Urinary bladder (tissue), 4 donors: ENCODE measurements at places on chromosomes 7 and 10. TPM values are rescaled to one million over a fixed set of nuclear protein-coding genes. Genes with fewer than 3 reads are reported as not detected.

Gene BAG3
- 8.2 TPM for total RNA-seq

Gene LGI1
- total RNA-seq, result 11.2 TPM

Gene TWIST1
- total RNA-seq, result 22.9 TPM

Gene CALHM1
- not detected for total RNA-seq

Gene LIPF
- not detected for total RNA-seq

Gene OR6B1
- not detected for total RNA-seq

Gene TMEM213
- total RNA-seq, result not detected

Gene AKR1D1
- total RNA-seq, result not detected

Gene CHAT
- total RNA-seq, result not detected

Gene SPOCK2
- total RNA-seq, result 3.2 TPM

Gene DLX6
- total RNA-seq, result 0.48 TPM

Gene NXPH1
- 2.0 TPM for total RNA-seq

Gene ADAMTS14
- total RNA-seq, result 13.7 TPM

Gene LRRC61
- total RNA-seq, result 3.7 TPM

Gene ABCB1
- 2.4 TPM for total RNA-seq

Gene SH2D4B
- 0.16 TPM for total RNA-seq

Gene CPN1
- total RNA-seq, result 0.16 TPM

Gene KIF20B
- total RNA-seq, result 24.5 TPM

Gene PTPN20
- total RNA-seq, result 8.6 TPM

Gene TSPAN12
- 29.4 TPM for total RNA-seq

Gene C10orf53
- total RNA-seq, result not detected

Gene AKR1C8
- total RNA-seq, result not detected

Gene PSAP
- 424 TPM for total RNA-seq

Gene PLEKHA1
- total RNA-seq, result 59.5 TPM

Gene KEL
- total RNA-seq, result 0.16 TPM

Gene PNLIPRP1
- total RNA-seq, result not detected

Gene AKR1C4
- not detected for total RNA-seq

Gene DOCK1
- 132 TPM for total RNA-seq

Gene IFIT1
- 40.8 TPM for total RNA-seq

Gene EN2
- not detected for total RNA-seq

Gene SPDYE2
- 0.16 TPM for total RNA-seq

Gene OR9A2
- 1.1 TPM for total RNA-seq

Gene CNPY1
- total RNA-seq, result 0.32 TPM

Gene SEMA3D
- 102 TPM for total RNA-seq

Gene GBX1
- total RNA-seq, result not detected

Gene NME8
- total RNA-seq, result not detected

Gene ASAH2B
- 5.2 TPM for total RNA-seq

Gene PON1
- not detected for total RNA-seq

Gene ANXA8L1
- total RNA-seq, result 9.1 TPM

Gene LRGUK
- 2.5 TPM for total RNA-seq

Gene C10orf62
- not detected for total RNA-seq

Gene FAM237B
- total RNA-seq, result not detected

Gene UCN3
- not detected for total RNA-seq

Gene PLAU
- total RNA-seq, result 9.5 TPM

Gene CDH23
- 9.9 TPM for total RNA-seq

Gene GPR15LG
- 16.6 TPM for total RNA-seq
